ENCODE measurements at places on chromosomes 1 and 21.
A peak's percentile ranks its signal among the peaks of the same experiment; 100 is the strongest.

DNA sequence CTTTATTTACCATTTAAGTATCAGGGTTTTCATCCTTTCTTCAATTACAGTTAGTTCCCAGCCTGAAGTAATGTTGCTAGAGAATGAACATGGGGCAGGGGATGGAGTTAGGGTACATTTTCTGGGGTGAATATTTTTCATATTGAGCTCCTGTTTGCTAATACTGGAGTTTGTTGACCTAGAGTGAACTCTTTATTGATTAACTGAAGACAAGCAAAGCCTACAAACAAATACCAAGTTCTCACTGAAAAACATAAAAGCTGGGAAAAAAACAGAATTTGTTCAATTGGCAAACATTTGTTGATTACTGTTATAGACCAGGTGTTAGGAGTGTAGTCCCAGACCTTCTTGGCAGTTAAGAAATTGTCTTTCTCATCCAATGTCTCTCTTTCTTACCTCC is 28.2 kb upstream of the PIGV start:
- no peak for DNase-seq

GRCh38 chr1:3645666-3646355 is 4.1 kb downstream of the WRAP73 start:
- DNase-seq = no peak

GRCh38 chr1:58718435-58718834 is 18.6 kb upstream of the MYSM1 start:
- peak; percentile 23 for DNase-seq

DNA sequence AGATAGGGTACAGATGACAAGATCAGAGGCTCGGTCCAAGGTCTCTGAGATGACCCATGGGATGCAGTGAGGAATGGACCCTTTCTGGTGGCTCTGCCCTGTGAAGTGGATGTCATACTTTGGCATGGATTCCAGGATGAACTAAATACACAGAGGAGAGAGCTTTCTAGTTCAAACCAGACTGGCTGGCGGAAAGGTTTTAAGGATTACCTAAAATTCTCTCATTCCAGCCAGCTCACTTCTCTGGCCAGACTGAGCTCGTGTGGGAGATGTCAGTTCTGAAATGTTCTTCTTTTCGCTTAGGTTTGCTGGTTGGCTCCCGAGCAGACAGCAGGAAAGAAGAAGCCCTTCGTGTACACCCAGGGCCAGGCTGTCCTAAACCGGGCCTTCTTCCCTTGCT is 6.2 kb downstream of the RNPEP start:
- no peak for DNase-seq

- no peak for DNase-seq
These were observed 16.1 kb downstream of the SLC30A7 start for GRCh38 chr1:100912019-100912418.

DNA sequence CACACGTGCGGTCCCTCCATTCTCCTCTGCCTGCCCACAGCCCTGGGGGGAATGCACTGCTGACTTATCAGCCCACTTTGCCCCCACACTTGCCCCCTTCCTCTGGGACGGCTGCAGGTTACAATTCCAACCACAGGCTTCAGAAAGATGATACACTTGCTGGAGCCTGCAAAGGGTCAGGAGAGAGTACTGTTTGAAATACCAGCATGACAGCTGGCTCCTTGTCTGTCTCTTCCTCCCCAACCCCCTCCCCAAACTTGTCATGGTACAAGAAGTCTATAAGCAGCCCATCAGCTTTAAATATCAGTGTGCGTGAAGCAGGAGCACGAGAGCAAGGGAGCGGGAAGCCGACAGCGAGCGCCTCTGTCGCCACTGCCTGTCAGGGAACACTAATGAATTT is 62.4 kb downstream of the ERI3 start:
- DNase-seq = no peak

DNA sequence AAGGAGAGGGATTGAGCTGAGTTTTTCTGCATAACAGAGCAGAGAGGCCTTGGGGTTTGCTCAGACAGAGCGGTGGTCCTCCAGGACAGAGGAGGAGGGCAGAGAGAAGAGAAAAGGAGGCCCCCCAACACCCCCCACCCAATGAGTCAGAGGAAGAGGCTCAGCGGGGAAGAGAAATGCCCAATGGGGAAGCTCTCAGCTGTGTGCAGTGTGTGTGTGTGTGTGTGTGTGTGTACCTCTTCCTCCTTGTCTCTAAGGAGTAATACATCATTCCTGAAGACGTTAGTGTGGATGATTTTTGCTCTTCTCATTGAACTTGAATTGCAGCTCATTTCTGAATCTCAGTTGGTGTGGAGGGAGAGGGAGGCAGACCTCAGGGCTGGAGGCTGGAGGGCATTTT is 8.7 kb downstream of the TMPRSS3 start:
- DNase-seq = no peak
